ENCODE measurements at places on chromosomes 2 and 18. TPM values are rescaled to one million over a fixed set of nuclear protein-coding genes. Genes with fewer than 3 reads are reported as not detected.

SLC5A7 gene
- polyA plus RNA-seq, result not detected

DNA sequence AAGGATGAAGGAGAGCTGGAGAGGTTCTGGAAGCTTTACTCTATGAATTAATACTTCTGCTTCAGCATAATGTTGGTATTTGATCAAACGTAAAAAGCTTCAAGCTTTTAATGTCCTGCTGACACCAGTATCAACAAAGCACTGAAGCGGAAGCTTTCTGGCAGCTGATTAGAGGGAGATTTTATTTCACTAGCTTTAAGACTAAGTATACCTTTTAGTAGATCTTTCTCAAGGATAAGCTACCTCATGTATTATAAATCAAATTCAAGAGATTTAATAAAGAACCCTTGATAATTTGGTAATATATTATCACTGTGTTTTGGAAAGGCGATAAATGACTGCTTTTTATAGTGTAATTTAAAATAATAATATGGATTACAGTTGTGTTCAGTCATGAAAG lies 128.0 kb upstream of the CD302 start:
- no peak for DNase-seq

DNA sequence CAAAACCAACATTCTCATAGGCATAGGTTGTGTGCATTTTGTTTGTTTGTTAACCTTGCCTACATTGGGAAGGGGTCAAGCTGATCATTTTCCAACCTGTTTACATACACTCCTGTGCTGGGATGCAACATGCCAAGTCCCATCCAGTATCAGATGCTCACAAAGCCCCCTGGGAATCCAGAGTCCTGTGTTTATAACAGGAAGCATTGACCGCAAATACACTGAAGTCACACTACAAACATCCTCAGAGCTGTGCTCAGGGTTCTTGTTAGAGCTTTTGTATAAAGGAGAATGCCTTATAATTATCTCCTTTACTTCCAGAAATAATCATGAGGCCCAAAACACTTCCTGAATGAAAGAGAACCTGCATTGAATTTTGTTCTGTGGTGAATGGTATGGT lies 488.7 kb upstream of the TCF4 start:
- peak; percentile 5 for DNase-seq

GRCh38 chr2:98608962-98609604 lies 694 bp downstream of the UNC50 start:
- DNase-seq, result peak; percentile 41

GRCh38 chr2:135963841-135964240 lies 21.6 kb downstream of the DARS1 start:
- DNase-seq, result no peak

DNA sequence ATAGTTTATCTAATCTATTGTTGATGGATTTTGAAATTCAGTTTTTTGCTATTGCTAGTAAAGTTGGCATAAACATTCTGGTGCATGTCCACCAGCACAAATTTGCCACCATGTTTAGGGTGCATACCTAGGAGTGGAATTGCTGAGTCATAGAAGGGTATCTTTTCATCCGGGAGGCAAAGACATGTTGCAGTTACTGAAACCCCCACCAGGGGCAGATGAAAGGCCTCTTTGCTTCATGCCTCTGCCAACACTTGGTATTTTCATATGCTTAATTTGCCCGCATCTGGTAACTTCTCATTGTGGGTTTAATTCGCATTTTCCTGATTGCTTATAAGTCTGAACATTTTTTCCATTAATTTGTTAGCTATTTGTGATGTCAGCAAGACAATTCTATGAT lies 8.2 kb downstream of the DCC start:
- no peak for DNase-seq

DNA sequence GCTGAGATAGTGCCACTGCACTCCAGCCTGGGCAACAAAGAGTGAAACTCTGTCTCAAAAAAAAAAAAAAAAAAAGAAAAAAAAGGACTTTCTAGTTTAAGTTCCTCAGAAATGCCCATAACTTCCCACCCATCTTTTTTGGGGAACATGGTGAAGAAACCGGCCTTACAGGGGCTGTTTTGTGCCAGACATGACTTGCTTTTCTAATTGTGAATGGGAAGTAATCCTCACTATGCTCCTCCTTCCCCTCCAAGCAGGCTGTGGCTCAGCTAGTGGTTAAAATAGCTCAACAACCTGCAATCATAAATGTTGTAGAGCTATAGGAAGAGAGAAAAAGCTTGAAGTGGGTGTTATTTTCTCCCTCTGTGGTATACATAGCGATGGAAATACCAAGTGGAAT lies 34.1 kb upstream of the OLA1 start:
- DNase-seq, result no peak

GRCh38 chr2:216082805-216083204 lies 1.1 kb downstream of the TMEM169 start:
- no peak for DNase-seq

C1QL2 gene
- not detected for polyA plus RNA-seq

DNA sequence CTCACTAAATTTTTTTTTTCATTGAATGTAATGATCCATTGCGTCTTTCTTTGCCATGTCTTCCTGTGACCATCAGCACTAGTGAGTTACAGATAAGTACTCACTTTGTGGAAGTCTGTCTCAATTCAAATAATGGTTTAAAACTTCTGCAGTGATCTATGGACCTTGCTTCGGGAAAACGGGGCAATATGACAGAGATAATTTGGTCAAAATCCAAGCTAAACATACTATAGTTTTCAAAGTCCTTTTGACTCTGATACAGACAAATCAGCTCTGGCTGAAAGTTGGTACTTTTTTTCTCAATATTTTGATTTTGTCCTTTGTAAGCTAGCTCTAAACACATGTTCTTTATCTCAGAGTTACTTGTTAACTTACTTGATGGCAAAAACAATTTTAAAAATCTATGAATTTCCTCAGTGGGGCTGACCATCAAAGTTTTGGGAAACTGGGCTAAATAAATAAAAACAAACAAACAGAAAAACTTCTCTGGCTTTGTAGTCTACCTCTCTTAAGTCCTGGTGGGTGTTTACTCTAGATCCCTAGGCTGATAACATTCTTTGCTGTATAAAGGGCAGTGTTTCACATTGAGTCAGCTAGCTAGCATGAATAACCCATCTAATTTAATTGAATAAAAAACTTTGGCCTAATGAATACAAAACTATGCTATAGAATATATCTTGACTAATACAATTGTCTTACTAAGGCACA lies 327.6 kb downstream of the RDH14 start:
- DNase-seq, result no peak

- DNase-seq, result no peak
Measured at GRCh38 chr2:25000503-25001324, 29.0 kb upstream of the DNAJC27 start.
